ENCODE measurements at places on chromosomes 7 and 10.
A peak's percentile ranks its signal among the peaks of the same experiment; 100 is the strongest.

DNA sequence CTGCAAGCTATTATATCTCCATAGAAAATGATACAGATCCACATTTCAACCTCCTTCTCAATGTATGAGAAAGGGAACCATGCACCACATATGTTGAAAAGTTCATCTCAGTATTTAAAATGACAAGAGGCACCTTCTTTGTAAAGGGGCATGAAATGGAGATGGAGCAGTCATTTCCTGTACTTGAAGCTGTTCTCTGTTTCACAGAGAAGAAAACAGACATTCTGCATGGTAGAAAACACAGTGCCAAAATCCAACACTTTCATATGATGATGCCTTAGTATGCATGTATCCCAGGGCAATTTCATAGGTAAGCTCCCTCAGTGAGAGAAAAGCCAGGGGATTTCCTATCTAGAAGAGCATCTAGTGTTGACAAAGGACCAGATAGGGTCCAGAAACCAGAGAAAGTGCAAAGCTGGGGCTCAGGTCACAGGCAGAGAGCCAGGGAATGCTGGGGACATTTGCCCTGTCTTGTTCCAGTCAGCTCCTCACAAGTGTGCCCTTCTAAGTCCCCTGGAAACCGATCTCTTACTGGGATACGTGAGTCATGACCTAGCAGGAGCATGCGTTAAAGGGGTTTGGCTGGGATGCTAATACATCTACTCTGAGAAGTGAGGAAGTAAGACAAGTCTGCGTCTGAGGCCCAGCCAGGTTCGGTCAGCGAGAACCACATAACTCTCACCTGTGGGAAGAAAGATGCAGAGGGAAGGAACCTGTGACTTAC is 118.7 kb downstream of the ICA1 start:
- no peak for DNase-seq

GRCh38 chr7:73312831-73313520 is 4.3 kb upstream of the NSUN5 start:
- no peak for DNase-seq

- DNase-seq = no peak
Observed at GRCh38 chr10:105598207-105598606, 957.1 kb downstream of the SORCS3 start.

DNA sequence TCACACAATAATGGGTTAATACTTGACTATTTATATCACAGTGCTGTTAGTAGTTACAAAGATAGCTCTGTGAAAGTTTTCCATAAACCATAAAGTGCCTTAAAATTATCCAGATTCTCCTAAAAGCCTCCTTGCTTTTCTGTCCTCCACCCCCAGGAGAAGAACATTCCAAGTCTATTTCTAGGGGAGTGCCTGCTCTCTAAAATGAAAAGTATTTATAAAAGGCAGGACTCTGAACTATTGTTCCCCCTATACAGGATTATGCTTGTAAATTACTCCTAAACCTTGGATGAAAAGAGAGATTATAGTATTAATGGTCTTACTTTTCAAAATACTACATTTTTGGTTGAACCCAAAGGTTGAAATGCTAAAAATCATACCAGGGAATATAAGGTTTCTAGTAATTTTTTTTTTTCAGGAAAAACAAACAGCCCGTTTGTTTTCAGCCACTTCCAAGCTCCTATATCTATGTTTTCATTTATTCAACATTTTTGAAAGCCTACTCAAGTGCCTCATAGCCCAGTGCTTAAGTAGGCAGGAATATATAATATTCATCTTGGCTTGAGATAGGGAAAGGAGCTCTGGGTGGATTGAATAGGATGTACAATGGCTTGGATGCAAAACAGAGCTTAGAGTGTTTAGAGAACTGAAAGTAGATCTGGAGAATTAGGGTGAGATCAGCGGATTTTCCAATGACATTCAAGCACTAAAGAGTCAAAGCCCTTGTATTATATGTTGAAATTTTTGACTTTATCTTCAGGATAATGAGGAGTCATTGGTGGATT is 320.7 kb downstream of the GPR37 start:
- no peak for DNase-seq

DNA sequence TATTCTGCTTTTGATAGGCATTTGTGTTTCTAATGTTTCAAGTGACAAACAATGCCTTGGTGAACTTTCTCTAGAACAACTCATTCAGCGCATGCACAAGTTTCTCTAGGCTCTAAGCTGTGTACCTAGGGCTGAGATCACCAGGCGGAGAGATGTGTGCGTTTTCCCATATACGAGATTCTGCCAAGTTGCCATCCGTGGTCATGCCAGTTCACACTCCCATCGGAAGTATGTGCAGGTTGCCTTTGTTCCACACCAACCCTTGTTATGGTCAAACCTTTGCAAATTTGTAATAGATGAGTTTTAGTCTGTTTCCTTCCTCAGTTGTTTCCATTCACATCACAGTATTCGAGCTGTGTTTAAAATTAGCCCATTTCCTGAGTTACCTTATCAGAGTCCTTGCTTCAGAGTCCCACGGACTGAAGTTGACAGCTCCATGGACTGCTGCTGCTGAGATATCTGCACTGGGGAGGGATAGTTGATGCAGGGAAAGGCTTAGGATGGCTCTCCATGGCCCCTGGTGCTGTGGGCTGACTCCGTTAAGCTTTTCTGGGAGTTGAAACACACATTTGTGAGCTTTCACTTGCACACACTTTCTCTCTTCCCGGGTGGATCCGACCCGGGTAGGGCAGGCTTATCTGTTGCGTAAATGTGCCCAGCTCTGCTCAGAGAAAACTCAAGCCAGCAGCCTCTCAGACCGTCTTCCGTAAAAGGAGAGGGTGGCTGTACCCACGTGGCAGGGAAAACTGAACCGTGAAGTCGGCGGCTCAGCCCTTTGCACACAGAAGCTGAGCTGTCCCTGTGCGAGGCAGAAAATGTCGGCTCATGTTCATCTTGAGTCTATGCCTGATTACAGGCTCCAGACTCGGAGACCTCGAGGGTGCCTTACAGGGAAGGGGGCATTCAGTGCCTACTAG is 49.4 kb downstream of the HK1 start:
- no peak for DNase-seq

DNA sequence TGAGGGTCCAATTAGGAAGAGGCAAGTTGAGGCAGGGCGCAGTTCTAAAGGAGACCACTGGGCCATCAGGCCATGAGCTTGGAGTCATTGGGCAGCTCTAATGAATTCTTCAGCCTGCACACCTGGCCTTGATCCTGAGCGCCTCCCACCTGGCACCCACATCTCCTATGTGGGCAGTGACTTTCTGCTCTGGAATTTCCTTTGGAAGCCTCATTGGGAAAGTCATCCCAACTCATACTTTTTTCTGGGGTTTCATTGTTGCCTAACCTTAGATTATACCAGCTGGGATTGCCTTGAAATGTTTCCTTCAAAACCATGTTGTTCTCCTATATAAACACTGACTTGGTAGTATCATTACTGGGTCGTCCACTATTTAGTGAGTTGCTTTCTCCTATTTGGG is 54.1 kb downstream of the PLPP4 start:
- DNase-seq = no peak

- no peak for DNase-seq
Observed at GRCh38 chr10:75228834-75229233, 6.9 kb downstream of the COMTD1 start.

DNA sequence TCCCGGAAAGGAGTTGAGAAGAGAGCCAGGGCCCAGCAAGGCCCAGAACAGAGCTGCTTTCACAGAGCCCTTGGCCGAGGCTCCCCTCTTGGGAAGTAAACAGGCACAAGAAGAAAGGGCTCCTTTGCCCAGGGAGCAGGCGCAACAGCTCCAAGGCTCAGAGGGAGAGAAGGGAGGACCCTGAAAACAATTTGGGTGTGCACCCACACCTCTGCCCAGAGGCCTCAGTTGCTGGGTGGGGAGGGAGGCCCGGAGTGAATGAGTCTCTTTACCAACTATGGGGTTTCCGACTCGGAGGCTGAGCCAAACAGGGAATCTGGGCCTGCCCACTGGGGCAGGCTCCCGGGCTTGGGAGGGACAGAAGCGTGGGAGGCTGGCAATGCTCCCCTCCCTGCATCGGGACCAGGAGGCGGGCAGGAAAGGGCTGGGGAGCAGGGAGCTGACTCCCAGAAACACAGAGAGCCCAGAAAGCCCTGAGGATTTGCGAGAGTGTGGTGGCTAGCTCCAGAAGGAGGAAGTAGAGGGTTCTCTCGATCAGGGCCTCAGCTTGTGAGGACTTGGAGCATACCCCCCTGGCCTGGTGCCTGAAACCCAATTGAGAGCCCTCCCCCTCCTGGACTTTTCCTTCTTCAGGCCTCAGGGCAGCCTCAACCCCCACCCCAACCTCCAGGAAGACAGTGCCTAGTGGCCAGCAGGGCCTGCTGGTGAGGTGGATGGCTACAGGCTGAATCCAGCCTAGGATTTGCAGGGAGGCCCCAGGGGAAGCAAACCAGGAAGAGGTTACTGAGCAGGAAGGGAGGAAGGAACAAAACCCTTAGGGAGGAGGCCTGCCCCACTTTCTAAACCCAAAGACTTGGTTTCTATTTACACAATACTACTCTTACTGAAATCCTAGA is 6.2 kb downstream of the C10orf105 start:
- DNase-seq = peak; percentile 25

- DNase-seq = no peak
Observed at GRCh38 chr7:100398239-100398638, 25.0 kb downstream of the PILRA start.

DNA sequence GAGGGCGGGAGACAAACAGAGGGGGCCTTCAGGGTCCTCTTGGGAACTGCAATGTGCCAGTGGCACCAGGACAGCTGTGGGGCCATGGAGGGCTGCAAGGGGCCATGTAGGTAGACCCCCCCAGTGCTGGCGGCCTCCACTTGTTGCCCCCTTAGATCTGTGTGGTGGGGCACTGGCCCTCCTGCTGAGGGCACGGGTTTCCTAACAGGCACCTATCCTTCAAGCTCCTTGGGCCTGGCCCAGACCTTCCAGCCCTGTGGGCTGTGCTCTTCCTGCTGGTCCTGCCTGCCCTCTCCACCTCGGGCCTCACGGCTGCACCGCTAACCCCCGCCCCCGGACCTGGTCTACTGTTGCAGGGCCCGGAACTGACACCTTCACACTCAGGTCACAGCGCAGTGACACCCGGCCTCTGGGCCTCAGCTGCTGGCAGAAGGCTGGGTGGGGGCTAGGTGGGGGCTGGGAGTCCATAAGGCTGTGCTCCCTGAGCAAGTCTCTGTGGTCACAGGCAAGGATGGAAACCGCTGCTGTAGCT is 12.6 kb downstream of the RASGEF1A start:
- DNase-seq = no peak

- DNase-seq = no peak
Observed at GRCh38 chr7:107559864-107560263, 3.9 kb downstream of the COG5 start.

- DNase-seq = no peak
Observed at GRCh38 chr7:54091322-54091721, 450.9 kb upstream of the VSTM2A start.

GRCh38 chr10:55629793-55630490 is 731.1 kb downstream of the ZWINT start:
- no peak for DNase-seq

GRCh38 chr10:5782174-5782573 is 31.1 kb downstream of the GDI2 start:
- DNase-seq = no peak

DNA sequence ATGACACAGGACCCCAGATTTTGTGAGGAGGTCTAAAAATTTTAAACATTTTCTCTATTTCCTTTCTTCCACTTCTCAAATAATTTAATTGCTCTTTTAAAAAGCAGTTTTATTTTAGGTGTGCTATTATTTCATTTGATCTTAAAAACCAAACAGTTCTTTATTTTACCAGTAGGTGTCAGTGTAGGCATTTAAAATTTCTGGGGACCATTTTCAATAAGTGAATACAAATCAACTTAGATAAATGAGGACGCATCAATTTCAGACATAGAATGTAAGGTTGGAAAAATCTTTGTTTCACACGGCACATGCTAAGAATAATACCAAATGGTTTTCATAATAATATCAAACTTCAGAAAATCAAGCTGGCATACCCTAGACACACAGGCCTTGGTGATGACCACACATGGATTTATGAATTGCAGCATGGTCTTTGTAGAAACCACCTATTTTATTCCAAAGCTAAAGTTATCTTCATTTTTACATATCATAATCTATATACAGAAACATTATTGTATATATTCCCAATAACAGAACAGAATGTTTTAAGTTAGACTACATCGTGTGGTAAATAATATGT is 127.6 kb upstream of the SLC26A5 start:
- no peak for DNase-seq

DNA sequence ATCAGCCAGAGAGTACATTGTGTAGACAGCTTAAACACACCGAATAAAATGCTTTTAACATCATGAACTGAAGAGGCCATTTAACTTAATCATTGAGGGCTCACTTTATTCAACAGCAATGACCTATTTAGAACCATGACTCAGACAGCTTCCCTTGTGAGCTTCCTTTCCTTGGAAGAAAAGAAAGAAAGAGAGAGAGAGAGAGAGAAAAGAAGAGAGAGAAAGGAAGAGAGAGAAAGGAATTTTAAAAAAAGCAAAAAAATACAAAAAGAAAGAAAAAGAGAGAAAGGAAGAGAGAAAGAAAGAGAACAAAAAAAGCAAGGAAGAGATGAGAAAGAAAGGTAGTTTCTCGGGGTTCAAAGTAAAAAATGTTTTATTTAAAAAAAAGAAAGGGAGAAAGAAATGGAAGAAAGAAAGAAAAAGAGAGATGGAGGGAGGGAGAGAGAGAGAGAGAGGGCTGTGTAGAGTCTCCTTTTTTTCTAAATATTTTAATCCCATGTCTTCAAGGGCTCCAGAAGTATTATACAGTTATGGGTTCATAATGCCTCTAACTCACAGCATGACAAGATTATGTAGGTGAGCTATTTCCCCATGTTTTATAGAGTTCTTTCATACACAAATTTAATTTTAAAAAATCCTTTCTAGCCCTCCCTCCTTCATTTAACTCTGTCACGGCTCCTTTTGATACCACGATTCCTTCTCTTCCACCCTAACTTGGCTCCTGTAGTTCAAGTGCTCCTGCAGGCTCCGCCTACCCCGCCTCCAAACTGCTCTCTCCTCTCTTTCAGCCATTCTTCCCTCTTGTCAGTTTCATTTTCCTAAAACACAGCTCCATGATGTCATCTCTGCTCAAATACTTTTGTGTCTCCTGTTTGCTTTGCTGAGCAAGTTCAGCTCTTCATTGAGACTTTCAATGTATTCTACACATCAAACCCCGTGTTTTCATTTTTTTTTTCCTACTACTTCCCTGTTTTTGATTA is 85.5 kb downstream of the PRTFDC1 start:
- DNase-seq = no peak

DNA sequence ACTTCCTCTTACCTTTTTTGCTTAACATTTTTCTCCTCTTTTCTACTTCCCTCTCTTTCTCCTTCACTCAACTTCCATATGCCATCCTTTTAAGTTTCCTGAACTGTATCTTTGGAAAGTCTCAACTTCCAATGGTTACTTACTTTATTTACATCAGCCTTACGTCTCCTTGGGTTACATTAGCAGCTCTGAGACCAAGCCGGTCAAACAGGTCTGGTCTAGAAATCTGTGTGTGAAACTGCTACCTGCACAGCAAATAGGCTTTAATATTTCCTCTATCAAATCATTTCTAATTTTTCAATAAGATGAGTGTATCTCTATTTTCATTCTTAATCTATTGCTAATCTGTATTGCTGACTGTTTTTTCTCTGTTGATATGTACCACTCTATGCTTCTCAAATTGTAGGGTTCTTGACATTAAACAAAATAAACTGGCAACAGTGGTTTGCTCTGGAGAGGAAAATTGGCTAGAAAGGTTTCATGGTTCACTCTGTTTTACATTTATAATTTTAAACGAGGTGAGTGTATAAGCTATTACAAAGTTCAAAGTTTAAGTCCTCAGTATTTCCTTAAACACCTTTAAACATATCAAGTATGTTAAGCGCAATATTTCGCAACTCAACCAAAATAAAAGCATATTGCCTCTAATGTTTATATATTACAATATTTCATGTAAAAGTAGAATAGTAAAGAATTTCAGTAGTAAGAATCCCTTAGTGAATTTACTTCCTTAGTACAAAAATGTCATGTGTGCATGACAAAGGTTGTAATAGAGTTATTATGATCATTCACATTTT is 3.6 kb upstream of the SEMA3C start:
- DNase-seq = no peak

Measured in activated CD8-positive, alpha-beta memory T cell treated with anti-CD3 and anti-CD28 coated beads for 1 hour (primary cell).